ENCODE measurements at places on chromosomes 2 and 18. TPM values are rescaled to one million over a fixed set of nuclear protein-coding genes. Genes with fewer than 3 reads are reported as not detected.

DNA sequence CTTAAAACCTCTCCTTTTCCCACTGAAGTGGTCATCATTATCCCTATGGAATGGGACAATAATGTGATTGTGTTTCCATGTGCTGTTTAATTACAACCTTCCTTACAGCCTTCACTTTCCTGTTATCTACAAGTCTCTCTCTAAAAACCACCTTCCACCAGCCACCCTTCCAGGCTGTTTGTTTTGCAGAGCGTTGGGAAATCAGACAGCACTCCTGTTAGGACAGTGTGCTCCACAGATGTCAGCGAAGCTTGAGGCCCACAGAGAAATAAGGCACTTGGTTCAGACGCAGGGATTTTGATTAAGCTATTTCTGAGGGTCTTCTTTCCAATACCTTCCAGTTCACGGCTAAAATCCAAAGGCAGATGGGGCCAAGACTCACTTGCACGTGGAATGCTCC is 32.3 kb upstream of the ASPRV1 start:
- peak; percentile 17 for DNase-seq

DNA sequence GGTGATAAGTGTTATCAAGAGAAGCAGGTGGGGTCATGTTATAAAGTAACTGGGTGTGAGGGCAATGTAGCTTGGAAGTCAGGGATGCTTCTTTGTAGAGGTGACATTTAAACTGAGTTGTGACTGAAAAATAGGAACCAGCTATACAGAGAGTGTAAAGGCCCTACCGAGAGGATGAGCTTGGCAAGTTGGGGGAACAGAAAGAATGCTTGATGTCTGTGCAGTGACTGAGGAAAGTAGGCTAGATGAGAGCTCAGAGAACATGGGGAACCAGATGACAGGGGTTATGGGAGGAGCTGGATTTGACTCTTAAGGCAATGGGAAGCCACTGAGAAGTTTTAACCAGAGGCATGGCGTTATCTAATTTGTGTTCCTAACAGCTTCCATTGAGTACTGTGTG is 115.3 kb downstream of the DOCK10 start:
- no peak for DNase-seq

- no peak for DNase-seq
These were observed 67.6 kb downstream of the KIAA2012 start for GRCh38 chr2:202140522-202141252.

GRCh38 chr2:69641471-69641870 is 2.1 kb downstream of the AAK1 start:
- DNase-seq = no peak

DNA sequence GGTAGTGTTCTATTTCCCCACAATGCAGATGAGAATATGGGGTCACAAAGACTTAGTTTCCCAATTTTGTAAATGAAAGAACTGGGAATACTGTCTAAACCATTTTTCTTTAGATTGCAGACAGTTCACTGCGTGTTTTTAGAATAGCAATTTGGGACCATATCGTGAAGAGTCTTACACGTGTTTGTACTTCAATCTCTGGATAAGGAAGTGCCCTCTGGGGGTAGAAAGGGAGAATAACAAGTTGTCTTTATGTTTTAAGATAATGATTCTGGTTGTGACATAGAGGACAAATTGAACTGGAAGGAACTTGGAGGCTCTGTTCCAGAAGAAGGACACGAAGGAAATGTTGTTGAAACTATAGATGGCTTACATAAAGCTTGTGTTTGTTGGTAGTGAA is 457.7 kb downstream of the CBLN2 start:
- DNase-seq = no peak

- no peak for DNase-seq
These were observed 82.1 kb upstream of the REV1 start for GRCh38 chr2:99571954-99572353.

The ADAM23 gene
- not detected for total RNA-seq
